ENCODE measurements at places on chromosomes 13 and 19.
A peak's percentile ranks its signal among the peaks of the same experiment; 100 is the strongest.

GRCh38 chr19:4057931-4058692 lies 8.6 kb downstream of the ZBTB7A start:
- DNase-seq, result peak; percentile 36

DNA sequence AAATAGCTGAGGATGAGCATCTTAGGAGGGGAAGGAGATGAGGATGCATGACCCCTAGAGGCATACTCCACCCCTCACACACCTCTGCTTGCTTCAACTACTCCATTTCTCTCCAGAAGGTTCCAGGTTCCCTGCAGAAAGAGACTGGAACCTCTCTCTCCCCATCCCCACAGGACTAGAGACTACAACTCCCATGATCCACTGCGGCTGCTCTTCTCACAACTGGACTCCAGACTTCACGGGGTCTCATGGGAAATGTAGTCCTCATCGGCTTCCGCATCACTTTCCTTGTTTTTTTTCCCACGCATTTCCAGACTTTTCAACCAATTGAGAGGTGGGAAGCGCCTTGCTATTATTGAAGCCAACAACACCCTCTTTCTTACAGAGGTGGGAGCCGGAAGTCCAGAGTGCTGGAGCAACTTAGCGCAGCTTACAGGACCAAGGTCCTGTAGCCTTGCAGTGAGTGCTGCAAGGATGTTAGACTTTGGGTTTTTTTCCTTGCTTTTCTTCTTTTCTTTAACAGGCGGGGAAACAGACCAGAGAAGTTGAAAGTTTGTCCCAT lies 13.9 kb upstream of the CACNG6 start:
- peak; percentile 82 for DNase-seq

GRCh38 chr13:30757026-30757742 lies 21.8 kb downstream of the ALOX5AP start:
- DNase-seq, result no peak

GRCh38 chr19:7213628-7214323 lies 80.4 kb downstream of the INSR start:
- DNase-seq, result no peak

DNA sequence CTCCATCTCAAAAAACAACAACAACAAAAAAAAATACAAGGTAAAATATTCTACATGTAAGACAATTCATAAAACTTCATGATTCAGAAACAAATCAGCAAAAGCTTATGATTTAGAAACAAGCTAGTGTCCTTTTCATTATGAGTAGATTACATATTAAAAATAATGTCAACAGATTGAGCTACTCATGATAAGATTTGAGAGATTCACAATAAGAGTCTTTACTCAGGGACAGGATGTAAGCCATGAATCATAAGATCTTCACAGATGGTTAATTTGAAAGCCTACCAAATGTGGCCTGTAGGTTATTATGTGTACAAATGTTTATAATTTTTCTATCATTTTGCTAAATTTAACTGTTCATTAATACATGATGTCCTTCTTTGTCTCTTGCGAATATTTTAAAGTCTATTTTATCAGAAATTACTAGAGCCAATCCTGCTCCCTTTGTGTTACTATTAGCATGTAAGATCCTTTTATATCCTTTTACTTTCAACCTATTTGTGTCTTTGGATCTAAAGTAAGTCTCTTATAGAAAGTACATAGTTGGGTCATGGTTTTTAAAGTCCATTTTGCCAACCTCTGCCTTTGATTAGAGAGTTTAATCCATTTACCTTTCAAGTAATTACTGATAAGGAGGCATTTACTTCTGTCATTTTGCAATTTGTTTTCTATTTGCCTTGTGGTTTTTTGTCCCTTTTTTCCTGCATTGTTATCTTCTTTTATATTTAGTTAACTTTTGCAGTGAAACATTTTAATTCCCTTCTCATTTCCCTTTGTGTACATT lies 68.3 kb upstream of the RXFP2 start:
- no peak for DNase-seq

- no peak for DNase-seq
Measured at GRCh38 chr19:1555487-1556389, 12.4 kb downstream of the MEX3D start.

DNA sequence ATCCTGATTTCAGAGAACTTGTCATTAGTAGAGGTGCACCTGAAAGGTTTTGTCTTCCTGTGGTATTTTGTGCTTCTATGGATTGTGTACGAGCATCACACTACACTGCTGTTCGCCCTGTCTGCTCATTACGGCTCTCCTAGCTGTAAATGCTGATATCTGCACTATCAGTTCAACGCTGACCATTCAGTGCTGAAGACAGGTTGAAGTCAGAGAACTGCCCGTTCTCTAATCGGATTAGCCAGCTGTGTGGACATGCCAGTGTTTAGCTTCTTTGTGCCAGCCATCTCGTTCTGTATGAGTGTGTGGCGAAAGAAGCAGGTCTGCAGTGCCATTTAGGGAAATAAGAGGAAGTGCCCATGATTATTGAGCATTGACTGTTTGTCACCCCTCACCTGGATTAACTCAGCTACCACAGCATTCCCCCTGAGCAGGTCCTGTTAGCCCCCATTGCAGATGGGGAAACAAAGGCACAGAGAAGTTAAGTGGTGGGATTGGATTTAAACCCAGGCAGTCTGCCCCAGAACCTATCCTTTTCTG lies 21.6 kb upstream of the C1QTNF9 start:
- no peak for DNase-seq

DNA sequence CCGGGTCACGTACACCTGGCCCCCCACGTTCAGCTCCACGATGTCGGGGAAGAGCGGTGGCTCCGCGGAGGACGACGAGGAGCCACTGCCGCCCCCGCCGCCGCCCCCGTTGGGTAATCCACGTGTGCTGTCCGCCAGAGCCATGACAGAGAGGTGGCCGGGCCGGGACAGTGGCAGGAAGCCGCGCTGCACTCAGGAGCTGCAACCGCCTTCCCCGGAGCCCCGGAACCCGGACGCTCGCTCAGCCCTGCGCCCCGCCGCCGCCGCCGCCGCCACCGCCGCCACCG lies 257 bp downstream of the KCTD12 start:
- DNase-seq, result no peak

- DNase-seq, result peak; percentile 37
Measured at GRCh38 chr19:18208098-18208951, 4.5 kb upstream of the RAB3A start.

All from Kasumi-1 (cell line).